ENCODE measurements at places on chromosomes 4 and X.

DNA sequence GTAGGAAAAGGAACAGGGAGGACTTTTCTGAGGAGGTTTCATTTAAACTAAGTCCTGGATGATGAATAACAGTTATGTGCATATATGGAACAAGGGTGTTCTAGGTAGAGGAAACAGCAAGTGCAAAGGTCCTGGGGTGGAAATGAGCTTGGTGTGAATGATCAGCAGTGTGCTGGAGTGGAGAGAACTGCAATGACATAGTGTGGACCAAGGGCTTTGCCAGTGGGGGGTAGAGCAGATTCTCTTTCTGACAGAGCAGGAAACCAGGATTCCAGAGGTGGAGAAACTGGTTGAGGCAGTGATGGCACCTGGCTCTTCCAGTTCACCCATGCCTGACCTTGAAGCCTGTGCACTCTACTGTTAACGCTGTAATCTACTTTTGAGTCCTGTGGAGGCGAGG is 1.7 kb downstream of the PPP1R3F start:
- DNase-seq, result no peak

DNA sequence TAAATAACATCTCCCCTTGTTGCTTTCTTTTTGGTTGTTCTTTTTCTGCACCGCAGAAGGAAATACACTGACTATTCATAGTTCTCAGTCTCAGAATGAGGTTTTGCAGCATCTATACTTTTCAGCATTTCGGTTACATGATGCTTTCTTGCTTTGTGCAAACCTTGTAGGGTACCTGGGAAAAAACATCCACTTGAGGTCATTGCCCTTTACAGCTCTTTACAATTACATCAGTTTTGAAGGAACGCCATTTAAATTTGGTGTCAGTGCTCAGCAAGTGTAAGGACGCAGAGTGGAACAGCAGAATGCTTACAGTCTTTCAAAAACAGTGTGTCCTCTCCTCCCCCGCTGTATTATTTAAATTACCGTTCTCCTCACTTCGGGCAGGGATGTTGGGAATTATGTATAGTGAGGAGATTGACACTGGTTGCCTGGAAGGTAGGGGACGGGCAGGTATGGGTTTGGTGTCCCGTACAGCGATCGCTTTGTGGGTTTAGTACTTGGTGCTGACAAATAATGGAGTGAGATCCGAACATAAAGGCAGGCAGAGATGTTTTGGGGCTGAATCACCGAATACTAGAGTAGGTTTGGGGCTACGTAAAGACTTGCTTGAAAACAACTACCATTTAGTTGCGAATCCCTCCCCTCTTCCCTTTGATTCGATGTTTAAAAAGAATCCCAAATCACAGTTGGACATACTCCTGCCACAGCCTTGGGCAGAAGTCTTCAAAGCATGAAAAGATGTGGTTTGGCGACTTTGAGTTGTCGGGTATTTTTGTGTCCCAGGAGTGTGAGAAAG is 2.0 kb upstream of the NKX3-2 start:
- DNase-seq, result no peak

DNA sequence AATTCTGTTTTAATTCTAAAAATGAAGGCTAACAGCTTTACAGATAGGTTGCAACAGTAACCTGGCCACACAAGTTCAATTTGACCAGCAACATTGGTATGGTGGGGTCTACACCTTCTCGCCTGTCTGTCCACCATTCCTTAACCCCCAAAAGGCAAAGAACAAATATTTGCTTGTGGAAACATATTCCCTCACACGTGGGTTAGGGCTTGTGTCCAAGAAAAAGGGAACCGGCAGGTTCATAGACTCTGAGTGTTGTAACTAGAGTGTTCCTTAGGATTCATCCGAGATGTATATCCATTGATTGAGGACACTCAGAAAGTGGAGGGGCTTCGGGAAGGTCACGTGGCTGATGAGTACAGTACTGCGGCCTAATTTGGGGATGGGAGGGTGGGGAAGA is 54.1 kb downstream of the C4orf51 start:
- no peak for DNase-seq

- DNase-seq, result no peak
Measured at GRCh38 chrX:19747652-19748610, 139.5 kb downstream of the SH3KBP1 start.

- no peak for DNase-seq
Measured at GRCh38 chrX:29746326-29746725, 469.0 kb upstream of the MAGEB2 start.

DNA sequence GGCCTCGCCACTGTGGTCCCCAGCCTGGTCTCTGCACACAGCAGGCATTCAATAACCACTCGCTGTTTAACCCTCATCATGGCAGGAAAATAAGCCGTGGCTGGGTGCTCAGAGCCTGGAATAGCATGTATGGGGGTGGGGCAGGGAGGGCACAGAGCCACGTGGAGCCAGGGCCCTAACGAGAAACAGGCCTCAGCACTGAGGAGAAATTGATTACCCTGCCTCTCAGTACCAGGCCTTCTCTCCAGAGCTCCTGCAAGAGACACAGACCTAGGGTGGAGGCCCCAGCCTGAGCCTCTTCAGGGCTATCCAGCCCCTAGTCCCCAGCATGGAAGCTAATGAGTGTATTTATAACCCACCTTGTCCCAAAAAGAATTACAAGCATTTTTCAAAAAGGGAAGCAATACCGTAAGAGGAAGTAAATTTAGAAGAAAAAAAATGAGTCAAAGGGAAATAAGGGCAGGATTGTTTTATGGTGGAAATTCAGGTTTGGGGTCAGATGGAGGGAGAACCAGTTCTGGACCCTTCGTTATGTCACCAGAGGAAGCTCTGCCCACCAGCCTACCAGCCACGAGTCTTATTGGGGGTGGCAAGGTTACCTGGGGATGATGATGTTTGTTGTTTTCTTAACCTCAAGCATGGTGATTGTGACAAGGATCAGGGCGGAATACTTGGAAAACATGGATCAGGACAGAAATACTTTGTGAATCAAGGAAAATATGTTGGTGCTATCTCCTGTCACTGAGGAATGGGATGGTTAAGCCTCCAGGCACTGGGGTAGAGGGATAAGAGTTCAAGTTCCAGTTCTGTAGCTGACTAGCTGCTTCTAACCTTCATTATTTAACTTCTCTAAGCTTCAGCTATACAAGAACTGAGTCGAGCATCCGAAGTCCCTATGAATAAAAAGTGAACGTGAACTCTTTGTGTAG is 101.9 kb upstream of the RBPJ start:
- no peak for DNase-seq

Measured in GM18507 (cell line).